Right renal pelvis (tissue), 4 donors: ENCODE measurements at places on chromosomes 2 and 18. TPM values are rescaled to one million over a fixed set of nuclear protein-coding genes. Genes with fewer than 3 reads are reported as not detected.

FOXD4L1 gene
- 0.15 TPM for polyA plus RNA-seq

TRABD2A gene
- polyA plus RNA-seq, result 0.30 TPM

DNA sequence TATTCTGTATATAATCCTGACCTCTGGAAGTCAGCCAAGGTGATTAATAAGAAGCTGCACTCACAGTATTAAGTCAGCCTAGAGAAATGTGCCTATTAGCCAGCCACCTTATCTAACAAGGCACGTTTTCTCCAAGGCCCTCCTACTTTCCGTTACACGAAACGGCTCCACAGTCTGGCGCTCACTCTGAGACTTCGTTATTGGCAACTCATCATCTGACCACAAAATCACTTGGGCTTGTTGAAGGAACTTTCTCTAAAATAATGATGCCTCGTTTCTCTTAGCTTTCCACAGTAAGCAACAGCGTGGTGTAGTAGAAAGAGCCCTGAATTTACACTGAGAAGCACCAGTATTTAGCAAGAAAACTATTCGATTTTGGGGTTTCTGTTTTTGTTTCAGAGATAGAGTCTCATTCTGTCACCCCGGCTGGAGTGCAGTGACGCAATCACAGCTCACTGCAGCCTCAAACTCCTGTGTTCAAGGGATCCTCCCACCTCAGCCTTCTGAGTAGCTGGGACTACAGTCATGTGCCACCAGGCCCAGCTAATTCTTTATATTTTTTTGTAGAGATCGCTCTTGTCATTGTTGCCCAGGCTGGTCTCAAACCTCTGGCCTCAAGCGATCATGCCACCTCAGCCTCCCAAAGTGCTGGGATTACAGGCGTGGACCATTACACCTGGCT lies 53.6 kb upstream of the SLC14A1 start:
- DNase-seq, result no peak

GRCh38 chr2:159201360-159202063 lies 85.0 kb downstream of the WDSUB1 start:
- no peak for DNase-seq

- no peak for DNase-seq
Measured at GRCh38 chr2:30940839-30941238, 133.6 kb upstream of the CAPN13 start.

GRCh38 chr2:169658877-169659276 lies 35.3 kb downstream of the CFAP210 start:
- DNase-seq, result no peak

GRCh38 chr18:72171596-72171995 lies 372.5 kb downstream of the CBLN2 start:
- no peak for DNase-seq

GRCh38 chr2:140401056-140401455 lies 1620.9 kb upstream of the NXPH2 start:
- no peak for DNase-seq

GRCh38 chr2:120914839-120915521 lies 179.3 kb downstream of the GLI2 start:
- no peak for DNase-seq

- DNase-seq, result no peak
Measured at GRCh38 chr2:229488232-229488631, 217.1 kb upstream of the PID1 start.

GRCh38 chr2:166091439-166091838 lies 36.4 kb downstream of the SCN1A start:
- DNase-seq, result no peak
